Stimulated activated CD8-positive, alpha-beta memory T cell treated with anti-CD3 and anti-CD28 coated beads, Interleukin-4, amount 100 ng/mL, for 1 hour (primary cell): ENCODE measurements at places on chromosomes 4 and X.

DNA sequence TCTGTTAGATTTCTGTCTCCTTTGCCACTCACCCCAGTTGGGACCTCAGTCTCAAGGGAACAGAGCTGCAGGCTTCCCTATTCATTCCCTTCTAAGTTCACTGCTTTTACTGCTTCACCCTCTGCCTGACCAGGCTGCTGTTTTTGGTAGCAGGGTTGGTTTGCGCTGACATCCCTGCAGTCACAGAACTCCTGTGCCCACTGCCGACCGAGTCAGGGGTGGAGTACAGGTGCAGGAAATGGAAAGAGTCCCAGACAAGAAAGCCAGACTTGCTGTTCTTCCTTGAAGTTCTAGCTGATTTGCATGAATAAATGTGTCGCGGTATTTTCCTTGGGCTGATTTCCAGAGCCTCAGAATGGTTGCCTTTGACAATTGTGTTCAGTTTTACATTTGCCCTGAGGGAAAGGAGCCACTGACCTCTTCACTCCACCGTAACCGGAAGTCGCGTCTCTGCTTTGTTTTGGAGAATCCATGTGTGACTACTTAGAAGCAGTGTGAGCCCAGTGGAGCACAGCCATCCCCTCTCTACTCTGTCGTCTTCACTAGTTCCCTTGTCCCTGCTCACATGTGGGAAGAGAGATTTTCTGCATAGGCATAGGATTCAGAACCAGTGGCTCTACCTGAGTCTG lies 84.8 kb downstream of the TNIP2 start:
- DNase-seq, result no peak

GRCh38 chrX:53262918-53263394 lies 18.4 kb downstream of the IQSEC2 start:
- no peak for DNase-seq

GRCh38 chr4:6873291-6873690 lies 36.3 kb upstream of the TBC1D14 start:
- no peak for DNase-seq

DNA sequence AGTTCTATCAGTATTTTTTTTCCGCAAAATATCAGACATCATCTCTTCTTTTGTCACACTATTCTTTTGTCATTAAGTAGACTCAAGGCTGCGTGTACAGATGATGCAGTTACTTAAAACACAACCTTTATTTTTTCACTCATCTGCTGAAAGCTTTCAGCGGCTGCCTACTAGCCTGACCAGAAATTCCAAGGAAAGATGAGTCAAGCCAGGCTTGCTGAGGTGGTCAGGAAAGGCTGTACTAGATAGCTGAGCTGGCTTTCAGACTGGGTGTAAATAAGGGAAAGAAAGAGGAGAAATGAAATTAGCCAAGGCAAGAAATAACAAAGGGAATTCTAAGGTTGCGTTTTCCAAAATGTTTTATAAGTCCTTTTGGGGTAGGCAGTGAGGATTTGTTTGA lies 17.9 kb downstream of the STK26 start:
- no peak for DNase-seq

DNA sequence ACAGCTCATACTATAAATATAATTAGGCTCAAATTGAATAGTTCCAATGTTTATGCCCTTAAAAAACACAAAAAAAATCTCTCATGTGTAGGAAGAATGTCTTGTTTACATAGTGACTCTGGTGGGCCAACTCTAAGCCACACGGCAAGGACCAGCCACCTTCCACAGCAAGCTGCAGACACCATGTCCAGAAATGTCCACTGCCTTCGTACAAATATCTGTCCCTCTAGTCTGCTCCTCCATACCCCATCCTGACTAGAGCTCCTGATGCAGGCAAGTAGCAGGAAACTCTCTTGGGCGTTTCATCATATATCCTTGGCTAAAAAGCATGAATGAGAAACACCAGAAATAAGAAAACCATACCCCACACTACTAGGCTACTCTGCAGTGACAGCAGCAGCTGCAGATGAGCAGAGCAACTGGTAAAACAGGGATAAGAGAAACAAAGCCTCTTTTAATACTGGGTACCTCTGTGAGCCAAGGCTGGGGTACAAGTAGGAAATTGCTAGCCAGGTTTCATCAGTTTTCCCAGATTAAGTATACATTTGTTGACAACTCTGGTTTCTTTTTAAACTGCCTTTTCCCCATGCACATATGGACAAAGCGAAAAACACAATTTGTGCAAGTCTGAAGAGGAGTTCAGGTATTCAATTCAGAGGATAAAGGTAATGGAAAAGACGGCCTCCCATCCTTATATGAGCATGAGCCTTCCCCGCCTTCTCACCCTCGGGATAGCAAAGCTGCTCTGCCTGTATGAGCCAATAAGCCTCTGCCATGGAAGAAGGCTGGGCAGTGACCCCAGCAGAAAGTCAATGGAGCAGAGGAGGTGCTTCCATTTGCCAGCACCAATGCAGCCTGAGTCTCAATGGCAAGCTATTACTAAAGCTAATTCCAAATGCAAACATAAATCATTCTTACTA lies 245.4 kb downstream of the DCLK2 start:
- DNase-seq, result no peak

- DNase-seq, result no peak
These were observed 977 bp upstream of the RBBP7 start for GRCh38 chrX:16870862-16871815.

- no peak for DNase-seq
These were observed 515.3 kb upstream of the ARX start for GRCh38 chrX:25531096-25531495.

DNA sequence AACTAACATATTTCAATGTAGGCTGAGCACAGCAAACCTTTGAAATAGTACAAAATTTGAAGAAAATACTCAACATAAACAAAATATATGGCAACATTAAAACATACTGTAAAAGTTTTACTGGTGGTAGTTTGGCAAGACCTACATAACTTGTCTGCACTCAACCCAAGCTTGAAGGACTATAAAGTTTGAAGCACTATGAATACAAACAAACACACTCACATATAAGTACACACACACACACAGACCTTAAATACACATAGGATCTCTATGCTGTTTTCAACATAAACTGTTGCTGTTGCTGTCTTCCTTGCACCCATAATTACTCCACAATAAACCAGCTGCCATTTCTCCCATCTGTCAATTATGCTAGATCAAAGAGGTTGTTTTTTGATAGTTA lies 589.6 kb downstream of the IL15 start:
- DNase-seq, result no peak

- no peak for DNase-seq
These were observed 52.4 kb downstream of the ITIH6 start for GRCh38 chrX:54745676-54746075.

GRCh38 chrX:74613370-74614092 lies 893 bp downstream of the RLIM start:
- no peak for DNase-seq

DNA sequence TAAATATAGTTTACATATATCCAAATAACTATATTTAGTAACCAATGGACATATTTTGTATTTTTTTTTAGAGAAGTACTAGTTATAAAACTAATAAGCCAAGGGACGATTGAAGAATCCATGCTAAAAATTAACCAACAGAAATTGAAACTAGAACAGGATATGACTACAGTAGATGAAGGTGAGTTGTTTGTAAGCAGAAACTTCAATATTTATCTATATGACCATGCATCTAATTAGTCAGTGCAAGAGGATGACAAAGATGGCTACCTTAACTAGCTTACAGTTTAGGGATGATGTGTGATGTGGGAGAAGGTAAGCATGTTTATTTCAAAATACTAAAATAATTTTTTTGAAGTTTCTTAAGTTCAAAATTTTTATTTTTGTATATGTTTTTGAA lies 57.7 kb downstream of the HPGDS start:
- DNase-seq, result no peak

DNA sequence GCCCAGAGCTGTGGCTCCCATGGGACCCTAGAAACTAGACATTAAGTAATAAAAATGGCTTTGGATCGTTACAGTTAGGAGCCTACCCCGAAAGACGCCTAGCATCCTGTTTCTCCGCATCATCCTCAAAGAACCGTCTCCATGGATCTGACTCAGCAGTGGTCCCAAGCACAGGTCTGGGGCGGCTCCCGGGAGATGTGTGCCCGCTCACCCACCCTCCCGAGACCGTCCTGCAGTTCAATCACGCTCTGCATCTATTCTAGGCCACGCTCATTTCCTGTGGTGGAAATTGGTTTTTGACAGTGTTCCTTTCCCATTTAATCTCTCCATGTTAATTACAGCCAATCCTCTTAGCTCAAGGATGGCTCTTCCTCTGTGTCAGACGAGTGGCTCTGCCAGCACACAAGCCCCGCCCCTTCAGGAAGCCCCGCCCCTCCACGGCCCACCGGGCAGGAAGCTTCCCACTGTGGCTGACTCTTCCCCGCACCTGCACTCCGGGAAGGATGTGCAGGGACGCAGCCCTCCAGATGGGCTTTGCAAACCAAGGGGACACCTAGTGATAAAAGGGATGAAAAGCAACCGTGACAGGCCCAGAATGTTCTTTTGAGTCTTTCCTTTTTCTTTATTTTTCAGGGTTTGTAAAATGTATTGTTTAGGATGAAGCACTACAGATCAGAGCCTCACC lies 34.5 kb upstream of the HELT start:
- peak; percentile 20 for DNase-seq

DNA sequence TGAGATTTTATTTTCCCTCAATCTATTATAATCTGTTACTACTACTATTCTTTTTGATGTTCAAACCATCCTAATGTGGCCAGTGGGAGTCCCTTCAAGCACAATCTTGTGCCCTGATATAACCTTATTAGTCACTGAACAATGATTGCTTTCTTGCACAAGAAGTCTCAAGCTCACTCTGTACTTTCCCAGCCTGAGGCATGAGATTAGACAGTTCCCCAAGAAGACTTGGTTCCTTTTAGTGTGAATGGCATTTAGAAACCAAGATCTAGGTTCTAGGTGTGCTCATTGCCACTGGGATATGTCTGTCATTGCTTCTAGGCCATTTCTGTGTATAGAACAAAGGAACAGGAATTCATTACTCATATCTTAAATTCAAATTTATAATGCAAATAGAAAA lies 28.0 kb upstream of the RBM41 start:
- DNase-seq, result no peak

DNA sequence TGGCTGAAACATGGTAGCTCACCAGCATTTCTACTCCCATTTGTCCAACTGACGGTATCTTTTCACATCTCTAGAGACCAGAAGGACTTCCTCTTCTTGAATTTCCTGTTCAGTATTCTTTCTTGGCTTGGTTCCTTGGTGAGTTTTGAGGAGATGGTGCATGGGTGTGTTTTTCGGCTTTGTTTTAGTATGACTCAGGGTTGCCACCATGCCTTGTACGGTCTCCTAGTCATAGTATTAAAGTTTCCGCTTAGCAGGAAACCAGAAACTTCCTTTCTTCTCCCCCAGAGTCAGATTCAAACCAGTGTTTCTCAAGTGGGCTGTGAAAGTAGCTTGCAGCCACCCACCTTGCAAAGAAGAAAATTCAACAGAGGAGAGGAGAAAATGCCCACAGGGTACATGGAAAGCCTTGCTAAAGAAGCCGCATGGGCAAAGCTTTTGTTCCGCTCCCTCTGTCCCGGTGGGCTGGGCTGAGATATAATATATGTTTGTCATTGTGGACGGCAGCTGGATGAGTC lies 5.7 kb downstream of the CD99 start:
- peak; percentile 10 for DNase-seq

DNA sequence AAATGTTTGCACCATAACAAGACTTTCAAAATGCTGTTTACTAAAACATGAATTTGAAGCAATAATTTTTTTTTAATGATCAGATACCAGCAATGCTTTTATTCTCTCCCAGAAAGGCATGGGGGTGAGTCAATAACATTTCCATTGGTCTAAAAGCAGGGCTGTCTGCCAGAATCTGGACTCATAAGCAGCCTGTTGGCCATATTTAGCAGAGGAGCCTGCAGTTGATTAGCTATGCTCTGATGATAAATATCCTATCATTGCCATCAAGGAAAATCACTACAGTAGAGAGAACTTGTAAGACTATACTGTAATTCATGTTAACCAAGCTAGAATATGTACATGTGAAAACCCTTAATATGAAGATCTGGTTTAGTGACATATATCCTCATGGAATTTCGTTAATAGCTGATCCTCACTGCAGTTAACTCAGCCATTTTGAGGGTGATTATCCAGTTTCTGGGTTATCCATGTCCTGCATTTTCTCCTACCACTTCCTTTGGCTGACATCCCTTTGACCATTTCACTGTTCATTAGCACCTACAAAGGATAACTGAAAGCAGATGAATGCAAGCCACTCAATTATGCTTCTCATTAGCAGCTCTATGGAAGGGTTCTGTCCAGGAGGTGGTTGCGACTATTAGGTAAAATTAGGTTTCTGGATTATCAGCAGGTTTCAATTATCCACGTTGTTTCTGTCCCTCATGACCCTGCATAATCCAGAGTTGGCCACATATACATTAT lies 72.9 kb upstream of the DIAPH2 start:
- DNase-seq, result no peak

DNA sequence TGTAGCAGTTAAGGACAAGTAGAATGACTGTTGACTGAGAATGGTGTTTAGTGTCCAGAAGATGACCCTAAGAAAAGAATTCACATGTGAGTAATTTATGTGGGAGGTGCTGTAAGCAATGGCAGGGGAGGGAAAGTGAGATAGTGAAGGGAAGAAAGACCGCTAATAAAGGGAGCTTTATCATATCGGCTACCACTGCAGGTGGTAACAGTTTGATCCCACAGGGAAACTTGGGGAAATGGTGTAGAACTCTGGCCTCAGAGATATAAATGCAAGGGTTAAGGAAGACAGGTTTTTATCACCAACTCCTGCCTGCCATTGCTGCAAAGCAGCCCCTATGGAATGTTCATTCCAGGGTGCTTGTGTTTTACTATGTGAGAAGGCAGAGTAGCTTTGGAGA lies 489.6 kb downstream of the STPG2 start:
- no peak for DNase-seq

GRCh38 chr4:184019076-184019475 lies 114.0 kb downstream of the STOX2 start:
- no peak for DNase-seq

GRCh38 chr4:31417040-31417439 lies 696.9 kb downstream of the PCDH7 start:
- no peak for DNase-seq

DNA sequence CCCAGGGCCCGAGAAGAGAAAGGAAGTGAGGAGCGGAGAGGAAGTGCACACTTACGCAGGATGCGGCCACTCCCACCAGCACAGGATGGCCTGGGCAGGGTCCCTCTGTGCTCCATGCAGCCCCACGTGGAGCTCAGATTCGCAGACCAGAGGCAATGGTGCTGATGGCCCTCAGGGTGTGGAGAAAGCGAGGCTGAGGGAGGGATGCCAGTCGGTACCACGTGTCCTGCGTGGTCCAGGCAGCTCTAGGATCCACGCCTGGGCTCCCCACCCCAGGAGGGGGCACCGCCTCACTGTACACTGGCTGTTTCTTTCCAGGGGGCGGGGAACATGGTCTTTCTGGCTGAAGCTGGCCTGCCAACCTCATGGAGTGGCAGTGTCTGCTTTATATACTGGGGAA lies 241.8 kb downstream of the AFAP1 start:
- DNase-seq, result no peak
